Activated CD4-positive, alpha-beta memory T cell treated with anti-CD3 and anti-CD28 coated beads, Interleukin-2, amount 10 ng/mL, durations not matched to agents 7 days and 5 days (primary cell): ENCODE measurements at places on chromosomes 4 and X. TPM values are rescaled to one million over a fixed set of nuclear protein-coding genes. Genes with fewer than 3 reads are reported as not detected.

- H3K4me1 ChIP-seq: peaks cover 7% of the 10 kb centered on the region
- peak; percentile 66 for DNase-seq
- H3K27ac ChIP-seq: no peak overlapping the region
- peaks cover 10% of the 10 kb centered on the region for H3K36me3 ChIP-seq
- no peak overlapping the region for H3K4me3 ChIP-seq
- H3K27me3 ChIP-seq: no peaks in the 10 kb centered on the region
These were observed 61.0 kb upstream of the SMIM10 start for GRCh38 chrX:134929808-134930207.

Gene FHDC1
- 0.15 TPM for total RNA-seq

- no peak for DNase-seq
- H3K4me3 ChIP-seq: no peak overlapping the region
- no peak overlapping the region for H3K27ac ChIP-seq
- H3K4me1 ChIP-seq: no peaks in the 10 kb centered on the region
These were observed 246.0 kb downstream of the PCDH10 start for GRCh38 chr4:133394971-133395627.

GRCh38 chr4:180926277-180926676, 1316.9 kb upstream of the TENM3 start:
- no peaks in the 10 kb centered on the region for H3K4me1 ChIP-seq
- no peak for DNase-seq
- H3K36me3 ChIP-seq: no peaks in the 10 kb centered on the region
- H3K27me3 ChIP-seq: no peaks in the 10 kb centered on the region
- H3K4me3 ChIP-seq: no peak overlapping the region

- no peaks in the 10 kb centered on the region for H3K27me3 ChIP-seq
- no peaks in the 10 kb centered on the region for H3K36me3 ChIP-seq
- no peak overlapping the region for H3K27ac ChIP-seq
- DNase-seq: no peak
- no peaks in the 10 kb centered on the region for H3K4me1 ChIP-seq
- H3K4me3 ChIP-seq: no peak overlapping the region
These were observed 12.8 kb downstream of the CLDN2 start for GRCh38 chrX:106932960-106933537.

Gene ARMCX1
- total RNA-seq: 0.33 TPM

Gene DCAF8L2
- total RNA-seq: not detected

DNA sequence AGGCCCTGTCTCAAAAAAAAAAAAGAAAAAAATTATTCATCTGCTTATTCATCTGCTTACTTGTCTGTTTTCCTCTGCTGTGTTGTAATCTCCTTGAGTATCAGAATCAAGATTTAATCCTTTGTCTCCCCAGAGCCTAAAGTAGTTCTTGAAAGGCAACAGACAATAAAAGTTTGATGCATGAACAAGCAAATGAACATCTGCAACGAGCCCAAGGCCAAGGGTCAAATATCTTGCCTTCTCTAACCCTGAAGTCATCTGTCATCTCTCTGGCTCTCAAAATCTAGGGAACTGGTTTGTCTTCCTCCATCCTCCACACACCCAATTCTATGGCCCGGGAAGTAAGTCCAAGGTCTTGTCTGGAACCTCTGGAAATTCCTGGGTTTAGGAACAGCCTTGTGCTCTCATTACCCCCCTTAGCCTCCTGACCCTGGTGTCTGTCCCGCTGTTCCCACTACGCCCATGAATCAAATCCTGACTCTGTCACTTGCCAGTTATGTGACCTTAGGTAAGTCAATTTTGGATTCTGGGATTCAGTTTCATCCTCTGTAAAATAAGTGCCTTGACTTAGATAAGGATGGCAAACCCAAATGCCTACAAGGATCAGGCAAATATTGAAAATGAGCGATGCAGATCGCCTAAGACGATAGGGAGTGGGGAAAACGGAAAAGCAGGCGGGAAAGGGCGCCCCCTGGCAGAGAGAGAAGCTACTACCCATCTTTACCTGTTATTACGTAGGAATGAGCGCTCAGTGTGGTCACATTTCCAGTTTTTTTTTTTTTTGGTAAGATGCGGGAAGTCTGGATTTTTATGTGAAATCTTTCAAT, 102.7 kb upstream of the DHX15 start:
- DNase-seq: peak; percentile 28
- no peaks in the 10 kb centered on the region for H3K36me3 ChIP-seq
- no peaks in the 10 kb centered on the region for H3K4me1 ChIP-seq
- no peak overlapping the region for H3K4me3 ChIP-seq
- H3K27ac ChIP-seq: no peak overlapping the region
- peaks cover 11% of the 10 kb centered on the region for H3K27me3 ChIP-seq

GRCh38 chr4:103244251-103244650, 46.1 kb upstream of the CENPE start:
- no peak overlapping the region for H3K4me3 ChIP-seq
- no peak overlapping the region for H3K27ac ChIP-seq
- no peaks in the 10 kb centered on the region for H3K27me3 ChIP-seq

Gene SYTL4
- not detected for total RNA-seq

Gene SRPX
- total RNA-seq: 0.25 TPM

Gene RGN
- not detected for total RNA-seq

Gene TMEM154
- 47.1 TPM for total RNA-seq

- H3K27me3 ChIP-seq: no peaks in the 10 kb centered on the region
- no peaks in the 10 kb centered on the region for H3K36me3 ChIP-seq
- H3K27ac ChIP-seq: peak overlapping the region; percentile 80
- H3K4me3 ChIP-seq: peak overlapping the region; percentile 84
These were observed 600 bp downstream of the RADX start for GRCh38 chrX:106612393-106612763.

Gene ADH5
- total RNA-seq: 107 TPM

DNA sequence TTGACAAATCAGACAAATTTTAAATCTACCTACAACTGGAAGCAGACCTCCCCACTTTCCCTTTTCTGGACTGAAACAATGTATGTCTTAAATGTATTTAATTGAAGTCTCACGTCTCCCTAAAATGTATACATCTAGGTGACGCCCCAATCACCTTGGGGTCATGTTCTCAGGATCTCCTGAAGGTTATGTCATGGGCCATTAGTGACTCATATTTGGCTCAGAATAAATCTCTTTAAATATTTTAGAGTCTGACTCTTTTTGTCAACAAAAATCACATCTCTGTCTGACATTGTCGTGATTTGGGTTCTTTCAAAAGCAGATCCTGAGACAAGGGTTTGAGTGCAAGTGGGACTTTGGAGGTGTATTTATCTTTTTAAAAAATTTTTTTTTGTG, 26.2 kb upstream of the BOD1L1 start:
- H3K27ac ChIP-seq: no peak overlapping the region
- H3K4me1 ChIP-seq: peaks cover 20% of the 10 kb centered on the region
- no peak for DNase-seq
- no peaks in the 10 kb centered on the region for H3K36me3 ChIP-seq
- no peak overlapping the region for H3K4me3 ChIP-seq

DNA sequence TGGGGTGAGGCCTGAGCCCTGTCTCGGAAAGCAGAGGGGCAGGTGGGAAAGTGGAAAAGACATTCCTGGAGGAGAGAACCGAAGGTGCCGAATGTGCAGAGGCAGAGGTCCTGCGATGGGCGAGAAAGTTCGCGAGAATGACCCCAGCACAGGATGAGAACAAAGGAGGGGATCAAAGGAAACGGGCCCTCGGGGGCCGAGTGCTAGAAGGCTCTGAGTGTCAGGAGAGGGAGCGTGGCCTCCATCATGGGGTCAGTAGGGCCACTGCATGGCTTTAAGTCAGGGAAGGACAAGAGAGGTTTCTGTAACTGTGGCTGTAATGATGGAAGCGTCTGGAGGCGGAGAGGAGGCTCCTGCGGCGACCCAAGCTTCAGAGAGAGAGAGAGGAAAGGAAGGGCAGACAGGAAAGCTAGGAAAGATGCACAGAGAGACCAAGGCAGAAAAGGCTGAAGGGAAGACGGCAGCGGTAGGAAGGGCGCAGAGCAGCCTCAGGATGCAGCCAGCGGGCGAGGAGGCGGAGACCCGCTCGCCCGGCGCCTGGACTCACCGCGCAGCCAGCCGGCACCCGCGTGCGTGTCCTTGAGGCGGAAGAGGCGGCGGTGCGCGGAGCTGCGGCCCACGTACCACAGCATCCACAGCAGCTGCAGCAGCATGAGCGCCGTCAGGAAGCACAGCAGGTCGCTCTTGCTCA, 669 bp downstream of the OTOP1 start:
- H3K4me1 ChIP-seq: peaks cover 3% of the 10 kb centered on the region
- no peak overlapping the region for H3K4me3 ChIP-seq
- no peak overlapping the region for H3K27ac ChIP-seq

Gene CT55
- total RNA-seq: not detected

DNA sequence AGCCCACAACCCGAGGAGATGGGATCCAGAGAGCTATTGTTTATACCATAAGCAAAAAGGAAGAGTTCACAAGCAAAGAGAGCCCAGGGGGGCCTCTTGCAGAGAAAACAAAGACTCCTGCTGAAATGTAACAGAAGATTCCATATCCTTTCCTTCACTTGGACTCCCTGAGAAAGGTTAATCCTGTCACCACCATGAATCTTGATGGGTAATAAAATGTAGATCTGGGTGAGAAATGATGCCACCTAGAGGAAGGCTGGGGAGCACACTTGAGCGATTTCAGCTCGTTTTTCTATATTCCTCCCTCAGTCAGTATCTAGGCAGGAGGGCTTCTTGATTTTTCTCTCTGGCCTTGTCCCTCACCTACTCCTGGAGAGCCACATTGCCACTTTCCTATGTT, 10.2 kb upstream of the KCNE5 start:
- H3K4me1 ChIP-seq: peaks cover 27% of the 10 kb centered on the region
- DNase-seq: no peak
- no peak overlapping the region for H3K27ac ChIP-seq
- no peaks in the 10 kb centered on the region for H3K27me3 ChIP-seq

GRCh38 chrX:119549327-119550016, 15.7 kb downstream of the STEEP1 start:
- H3K27me3 ChIP-seq: no peaks in the 10 kb centered on the region
- no peak overlapping the region for H3K27ac ChIP-seq
- no peaks in the 10 kb centered on the region for H3K36me3 ChIP-seq

DNA sequence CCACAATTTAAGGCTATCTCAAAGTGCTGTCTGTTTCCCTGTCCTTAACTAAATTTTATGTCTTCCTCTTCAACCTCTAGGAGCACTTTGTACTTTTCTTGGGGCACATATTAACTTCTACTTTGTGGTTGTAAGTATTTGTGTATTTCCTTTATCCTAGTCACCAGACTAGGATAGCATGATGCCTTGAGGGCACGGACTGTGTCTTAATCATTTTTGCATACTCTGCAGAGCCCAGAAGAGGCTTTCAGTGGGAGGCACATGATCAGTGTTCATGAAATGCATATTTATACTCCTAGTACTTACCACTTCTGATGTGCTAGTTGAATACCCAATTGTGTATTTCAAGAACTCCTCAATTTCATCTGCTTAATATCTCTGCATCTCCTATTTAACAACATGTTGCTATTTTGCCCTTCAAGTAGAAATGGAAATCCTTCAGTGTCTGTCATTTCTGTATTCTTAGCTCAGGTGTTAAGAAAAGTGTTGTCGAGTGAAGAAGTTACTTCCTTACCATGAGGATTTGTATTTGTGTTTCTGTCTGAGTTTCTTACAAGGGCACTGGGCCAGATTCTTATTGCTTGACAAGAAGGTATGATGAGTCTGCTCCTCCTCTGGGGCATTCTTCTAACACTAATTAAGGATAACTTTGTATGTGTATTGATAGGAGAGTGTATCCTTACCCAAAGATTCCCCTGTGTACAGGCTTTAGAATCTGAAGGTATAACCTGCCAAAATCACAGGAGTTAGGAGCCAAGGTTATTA, 28.3 kb upstream of the PGRMC2 start:
- H3K4me1 ChIP-seq: no peaks in the 10 kb centered on the region
- H3K27ac ChIP-seq: no peak overlapping the region
- H3K36me3 ChIP-seq: no peaks in the 10 kb centered on the region
- no peak for DNase-seq
- no peak overlapping the region for H3K4me3 ChIP-seq

DNA sequence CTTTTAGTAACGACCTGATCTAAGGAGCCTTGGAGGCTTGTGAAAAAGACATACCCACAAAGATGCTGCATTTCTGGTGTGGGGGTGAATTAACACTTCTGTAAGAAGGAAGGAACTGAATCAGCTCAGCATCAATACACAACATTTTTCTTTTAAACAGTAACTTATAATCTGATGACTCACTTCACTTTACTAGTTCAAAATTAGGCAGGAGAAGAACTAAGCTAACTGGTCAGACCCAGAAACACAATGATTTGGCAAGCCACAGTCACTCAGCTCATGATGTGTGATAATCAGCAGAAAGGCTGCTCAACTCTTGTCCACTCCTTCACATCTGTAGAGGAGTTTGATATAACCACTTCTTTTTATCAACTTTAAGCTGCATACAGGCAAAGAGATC, 4.6 kb downstream of the MMAA start:
- peak overlapping the region; percentile 70 for H3K27ac ChIP-seq
- DNase-seq: no peak
- H3K27me3 ChIP-seq: no peaks in the 10 kb centered on the region
- no peak overlapping the region for H3K4me3 ChIP-seq
- H3K4me1 ChIP-seq: peaks cover 43% of the 10 kb centered on the region
- H3K36me3 ChIP-seq: peaks cover 32% of the 10 kb centered on the region

Gene BTC
- total RNA-seq: not detected

Gene MAGEA12
- total RNA-seq: not detected

Gene SSX1
- total RNA-seq: not detected

Gene ARHGEF38
- not detected for total RNA-seq

DNA sequence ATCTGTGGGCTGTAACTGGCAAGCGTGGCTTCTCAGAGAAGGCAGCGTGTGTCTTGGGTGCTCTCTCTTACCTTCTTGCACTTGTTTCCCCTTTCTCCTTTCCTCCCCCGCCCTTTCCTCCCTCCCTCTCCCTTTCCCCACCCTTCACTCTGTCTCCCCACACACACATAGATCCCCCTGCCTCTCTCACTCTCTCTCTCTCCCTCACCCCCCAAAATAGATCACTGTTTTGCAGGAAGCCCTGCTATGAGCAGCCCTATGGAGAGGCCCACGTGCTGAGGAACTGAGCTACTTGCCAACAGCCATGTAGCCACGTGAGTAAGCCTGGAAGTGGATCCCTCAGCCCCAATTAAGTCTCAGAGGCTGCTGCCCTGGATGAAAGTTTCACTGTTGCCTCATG, 4.3 kb upstream of the PNMA6E start:
- H3K27ac ChIP-seq: no peak overlapping the region
- DNase-seq: no peak
- no peaks in the 10 kb centered on the region for H3K36me3 ChIP-seq
- peaks cover 11% of the 10 kb centered on the region for H3K4me1 ChIP-seq

Gene DDIT4L
- 1.1 TPM for total RNA-seq

GRCh38 chr4:107999932-108000539, 10.3 kb downstream of the HADH start:
- H3K36me3 ChIP-seq: peaks cover 51% of the 10 kb centered on the region
- H3K4me1 ChIP-seq: peaks cover 5% of the 10 kb centered on the region

- H3K36me3 ChIP-seq: peaks cover 6% of the 10 kb centered on the region
- no peaks in the 10 kb centered on the region for H3K4me1 ChIP-seq
- no peak overlapping the region for H3K4me3 ChIP-seq
- H3K27me3 ChIP-seq: no peaks in the 10 kb centered on the region
These were observed 20.8 kb downstream of the USO1 start for GRCh38 chr4:75745161-75745560.

Gene MAGEE2
- total RNA-seq: not detected

GRCh38 chr4:41384992-41385391, 128.3 kb downstream of the UCHL1 start:
- no peak overlapping the region for H3K4me3 ChIP-seq
- H3K36me3 ChIP-seq: no peaks in the 10 kb centered on the region
- no peak overlapping the region for H3K27ac ChIP-seq
- no peak for DNase-seq
- H3K4me1 ChIP-seq: no peaks in the 10 kb centered on the region
- no peaks in the 10 kb centered on the region for H3K27me3 ChIP-seq
